ENCODE measurements at places on chromosomes 2 and 18. TPM values are rescaled to one million over a fixed set of nuclear protein-coding genes. Genes with fewer than 3 reads are reported as not detected.

Gene MTERF4
- 29.0 TPM for total RNA-seq

Gene SLC9A4
- under 0.01 TPM for total RNA-seq

Gene ALPG
- not detected for total RNA-seq

Gene METTL8
- total RNA-seq: 27.1 TPM

Gene CD302
- 27.4 TPM for total RNA-seq

Gene STAM2
- total RNA-seq: 57.2 TPM

Gene LYPD6
- 9.0 TPM for total RNA-seq

Gene ASAP2
- total RNA-seq: 44.6 TPM

Gene CAPN14
- total RNA-seq: 0.32 TPM

Gene SFT2D3
- total RNA-seq: 6.6 TPM

Gene VWC2L
- total RNA-seq: not detected

Gene TUBA3D
- not detected for total RNA-seq

Gene NEB
- 0.16 TPM for total RNA-seq

Gene ALK
- 0.16 TPM for total RNA-seq

Gene EIPR1
- total RNA-seq: 24.8 TPM

Gene CYP27C1
- 2.9 TPM for total RNA-seq

Gene HSBP1L1
- 4.1 TPM for total RNA-seq

Gene SLC66A3
- 48.7 TPM for total RNA-seq

Gene CDH20
- 0.16 TPM for total RNA-seq

Gene PLGLB2
- 2.8 TPM for total RNA-seq

Gene C2orf15
- total RNA-seq: not detected

Gene IL1A
- total RNA-seq: not detected

Gene RAB31
- total RNA-seq: 53.4 TPM

Measured in hair follicle dermal papilla cell (primary cell).